ENCODE measurements at places on chromosomes 2 and 18.

DNA sequence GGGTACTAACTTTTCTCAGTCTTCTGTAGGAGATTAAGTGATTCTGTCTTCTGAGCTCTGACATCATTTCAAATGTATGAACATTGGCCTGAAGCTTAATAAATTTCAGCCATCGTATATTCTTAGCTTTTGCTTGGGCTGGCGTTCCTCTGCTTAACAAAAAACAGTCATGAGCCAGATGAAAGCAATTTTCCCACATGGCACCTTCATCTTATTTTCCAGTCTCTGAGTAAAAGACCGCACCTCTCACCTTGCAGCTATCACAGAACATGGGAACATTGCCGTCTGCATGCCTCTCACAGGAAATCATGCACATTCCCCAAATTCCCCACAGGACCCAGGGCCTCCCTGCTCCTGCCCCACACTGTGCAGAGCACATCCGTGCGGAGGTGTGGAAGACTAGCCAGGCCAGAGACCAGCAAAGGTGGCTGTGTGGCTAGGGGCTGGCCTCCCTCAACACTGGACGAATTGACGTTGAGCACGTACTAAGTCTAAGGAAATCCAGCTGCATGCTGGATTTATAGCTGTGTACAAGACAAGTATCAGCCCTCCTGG lies 531.8 kb upstream of the ID2 start:
- DNase-seq = no peak

GRCh38 chr2:176093145-176093897 lies 800 bp downstream of the HOXD13 start:
- DNase-seq = no peak

GRCh38 chr2:74778381-74779264 lies 55.3 kb upstream of the HK2 start:
- DNase-seq = no peak

DNA sequence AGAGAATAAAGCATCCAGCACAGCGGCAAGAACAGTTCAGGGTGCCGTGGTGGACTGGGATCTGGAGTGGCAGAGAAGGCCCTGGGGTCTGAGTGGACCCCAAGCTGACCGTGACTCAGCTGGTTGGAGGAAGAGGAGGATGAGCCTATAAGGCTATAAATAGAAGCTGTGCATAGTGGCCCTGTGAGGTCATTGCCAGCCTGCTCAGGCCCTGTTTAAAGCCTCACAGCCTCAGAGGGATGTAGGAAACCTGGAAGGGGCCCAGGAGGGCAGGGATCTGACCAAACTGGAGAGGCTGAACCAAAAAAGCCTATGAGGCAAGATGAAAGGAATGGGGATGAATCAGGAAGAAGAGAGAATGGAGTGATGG lies 11.3 kb upstream of the DES start:
- peak; percentile 94 for DNase-seq

GRCh38 chr2:127479866-127480743 lies 46.2 kb downstream of the IWS1 start:
- DNase-seq = no peak

GRCh38 chr2:100984892-100985307 lies 17.2 kb upstream of the RPL31 start:
- no peak for DNase-seq

DNA sequence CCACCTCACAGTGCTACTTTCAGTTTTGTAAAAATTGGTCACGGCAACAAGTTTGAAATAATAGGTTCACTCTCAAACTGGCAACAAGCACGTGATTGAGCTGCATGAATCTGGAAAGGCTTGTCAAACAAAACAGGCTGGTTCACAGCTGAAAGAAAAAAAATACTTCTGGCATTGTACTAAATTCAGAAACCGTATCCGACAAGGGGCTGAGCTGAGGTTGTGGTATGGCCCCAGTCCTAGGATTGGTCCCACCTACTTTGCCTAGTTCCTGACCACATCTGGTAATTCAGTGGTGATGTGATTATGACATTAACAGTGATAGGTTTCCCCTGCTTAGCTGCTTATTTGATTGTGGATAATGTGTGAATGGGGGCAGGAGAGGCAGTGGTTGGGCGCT lies 326.5 kb upstream of the THUMPD2 start:
- DNase-seq = peak; percentile 86

- no peak for DNase-seq
Measured at GRCh38 chr18:58353581-58353980, 275.3 kb downstream of the ALPK2 start.

DNA sequence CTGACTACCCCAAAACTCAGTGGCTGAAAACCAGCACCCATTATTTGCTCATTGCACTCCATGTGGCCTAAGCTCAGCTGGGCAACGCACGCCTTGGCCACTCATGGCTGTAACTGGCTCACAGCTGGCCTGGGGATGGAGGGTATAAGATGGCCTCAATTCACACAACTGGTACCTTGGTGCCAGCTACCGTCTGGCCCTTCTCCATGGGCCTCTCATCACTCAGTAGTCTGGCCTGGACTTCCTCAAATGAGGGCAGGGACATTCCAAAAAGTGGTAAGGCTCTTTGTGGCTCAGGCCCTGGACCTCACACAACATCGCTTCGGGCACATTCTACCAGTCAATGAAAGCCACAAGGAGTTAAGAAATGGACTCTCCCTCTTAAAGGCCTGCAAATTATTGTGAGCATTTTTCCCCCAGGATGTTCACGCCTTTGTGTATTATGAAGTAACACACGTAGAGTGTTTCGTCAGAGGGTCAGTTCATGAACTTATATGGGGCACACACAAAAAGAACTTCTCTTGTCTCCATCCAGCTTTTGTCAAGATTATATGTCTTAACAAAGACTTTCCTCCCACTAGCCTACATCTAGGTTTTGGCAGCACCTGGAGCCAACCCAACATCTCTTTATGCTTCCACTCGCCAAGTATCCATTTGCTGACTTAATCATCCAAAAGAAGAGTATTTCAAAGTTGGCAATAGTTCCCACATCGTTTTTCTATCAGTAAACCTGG lies 145.2 kb downstream of the CCBE1 start:
- no peak for DNase-seq
